T-cell (primary cell): ENCODE measurements at places on chromosomes 4 and X.

- DNase-seq: no peak
Measured at GRCh38 chr4:168319486-168320019, 1.0 kb upstream of the DDX60 start.

- DNase-seq: no peak
Measured at GRCh38 chr4:142169216-142169615, 532.8 kb downstream of the IL15 start.

DNA sequence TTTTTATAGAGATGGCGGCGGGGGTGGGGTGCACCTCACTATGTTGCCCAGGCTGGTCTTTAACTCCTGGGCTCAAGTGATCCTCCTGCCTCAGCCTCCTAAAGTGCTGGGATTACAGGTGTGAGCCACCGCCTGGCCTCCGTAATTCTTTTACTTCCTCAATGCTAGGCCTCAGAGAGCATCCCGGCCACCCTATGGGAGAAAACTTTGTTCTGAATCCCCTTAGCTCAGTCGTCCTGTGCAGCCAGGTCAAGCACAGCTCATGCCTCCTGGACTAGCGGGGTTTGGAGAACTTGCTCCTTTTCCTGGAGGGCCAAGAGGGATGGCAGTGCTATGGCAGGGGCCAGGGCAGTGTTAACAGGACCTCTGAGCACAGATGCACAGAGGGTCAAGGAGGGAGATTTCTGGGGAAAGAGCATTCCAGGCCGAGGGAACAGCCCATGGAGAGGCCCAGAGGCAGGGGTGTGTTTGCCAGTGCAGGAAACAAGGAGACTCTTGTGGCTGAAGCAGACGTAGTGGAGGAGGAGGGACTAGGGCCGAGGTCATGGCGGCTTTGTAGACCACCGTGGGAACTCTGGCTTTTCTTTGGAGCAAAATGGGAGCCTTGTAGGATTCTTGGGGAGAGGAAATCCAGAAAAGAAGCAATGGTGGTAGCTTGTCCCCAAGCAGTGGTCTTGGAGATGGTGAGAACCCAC lies 9.8 kb upstream of the TNIP2 start:
- DNase-seq: no peak

GRCh38 chr4:102632241-102633065 lies 128.3 kb downstream of the MANBA start:
- no peak for DNase-seq

GRCh38 chrX:8675006-8675630 lies 56.8 kb downstream of the ANOS1 start:
- DNase-seq: no peak
